ENCODE measurements at places on chromosomes 4 and X. TPM values are rescaled to one million over a fixed set of nuclear protein-coding genes. Genes with fewer than 3 reads are reported as not detected.

The SLC4A4 gene
- polyA plus RNA-seq, result 81.7 TPM

DNA sequence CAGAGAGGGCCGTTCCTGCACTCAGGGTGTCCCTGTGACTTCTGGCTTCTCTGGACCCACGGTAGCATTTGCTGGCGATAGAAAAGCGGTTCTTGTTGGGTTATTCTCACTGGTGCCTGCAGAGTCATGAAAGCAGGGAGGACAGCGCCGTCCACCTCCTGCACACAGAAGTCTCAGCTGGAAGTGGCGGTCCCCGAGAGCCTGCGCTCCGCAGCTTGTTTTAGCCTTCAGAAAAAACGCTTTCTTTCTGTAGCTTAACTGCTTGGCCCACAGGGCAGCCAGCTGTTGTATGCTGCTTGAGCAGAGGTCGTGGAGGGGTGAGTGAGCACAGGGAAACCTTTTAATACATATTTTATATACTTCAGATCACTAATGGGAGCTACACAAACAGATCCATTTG is 400.7 kb upstream of the FAT1 start:
- DNase-seq, result peak; percentile 37

The CLOCK gene
- 25.4 TPM for polyA plus RNA-seq

The ANXA3 gene
- polyA plus RNA-seq, result 55.0 TPM

DNA sequence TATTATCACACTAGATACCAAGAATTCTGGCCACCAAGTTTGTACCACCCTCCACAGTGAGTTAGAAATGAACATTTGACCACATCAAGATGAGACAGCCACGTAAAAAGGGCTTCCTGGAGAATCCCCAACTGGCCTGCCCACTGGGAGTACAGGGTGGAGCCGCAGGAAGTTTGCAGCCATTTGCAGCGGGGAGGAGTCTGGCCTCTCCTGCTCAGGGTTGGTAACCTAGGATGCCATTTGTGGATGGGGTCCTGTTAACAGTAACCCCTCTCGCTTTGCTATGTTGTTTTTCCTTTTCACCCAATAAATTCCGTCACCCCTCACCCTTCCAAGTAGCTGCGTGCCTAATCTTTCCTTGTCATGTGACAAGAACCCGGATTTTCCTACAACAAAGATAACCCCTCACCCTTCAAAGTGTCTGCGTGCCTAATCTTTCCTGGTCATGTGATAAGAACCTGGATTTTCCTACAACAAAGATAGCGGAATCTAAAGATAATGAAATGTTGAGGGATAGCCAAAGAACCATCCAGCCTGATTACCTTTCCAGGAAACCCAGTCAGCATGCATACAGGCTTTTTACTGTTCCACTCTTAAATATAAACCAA is 245.4 kb downstream of the NAF1 start:
- no peak for DNase-seq

The CRMP1 gene
- 69.3 TPM for polyA plus RNA-seq

The PDGFC gene
- polyA plus RNA-seq, result 82.7 TPM

DNA sequence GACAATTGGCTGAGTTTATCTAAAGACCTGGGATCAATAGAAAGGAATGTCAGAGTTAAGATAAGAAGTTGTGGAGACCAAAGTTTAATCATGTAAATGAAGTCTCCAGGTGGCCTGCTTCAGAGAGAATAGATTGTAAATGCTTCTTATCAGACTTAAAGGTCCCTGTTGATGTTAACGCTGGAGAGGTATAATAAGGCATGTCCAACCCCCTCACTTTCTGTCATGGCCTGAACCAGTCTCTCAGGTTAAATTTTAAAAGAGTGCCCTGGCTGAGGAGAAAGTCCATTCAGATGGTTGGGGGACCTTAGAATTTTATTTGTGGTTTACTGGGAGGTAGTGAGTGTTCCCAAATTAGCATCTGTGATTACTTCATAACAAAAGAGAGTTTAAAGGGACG is 86.7 kb downstream of the AKAP4 start:
- DNase-seq, result no peak

The QRFPR gene
- 1.5 TPM for polyA plus RNA-seq

The GK gene
- 136 TPM for polyA plus RNA-seq

DNA sequence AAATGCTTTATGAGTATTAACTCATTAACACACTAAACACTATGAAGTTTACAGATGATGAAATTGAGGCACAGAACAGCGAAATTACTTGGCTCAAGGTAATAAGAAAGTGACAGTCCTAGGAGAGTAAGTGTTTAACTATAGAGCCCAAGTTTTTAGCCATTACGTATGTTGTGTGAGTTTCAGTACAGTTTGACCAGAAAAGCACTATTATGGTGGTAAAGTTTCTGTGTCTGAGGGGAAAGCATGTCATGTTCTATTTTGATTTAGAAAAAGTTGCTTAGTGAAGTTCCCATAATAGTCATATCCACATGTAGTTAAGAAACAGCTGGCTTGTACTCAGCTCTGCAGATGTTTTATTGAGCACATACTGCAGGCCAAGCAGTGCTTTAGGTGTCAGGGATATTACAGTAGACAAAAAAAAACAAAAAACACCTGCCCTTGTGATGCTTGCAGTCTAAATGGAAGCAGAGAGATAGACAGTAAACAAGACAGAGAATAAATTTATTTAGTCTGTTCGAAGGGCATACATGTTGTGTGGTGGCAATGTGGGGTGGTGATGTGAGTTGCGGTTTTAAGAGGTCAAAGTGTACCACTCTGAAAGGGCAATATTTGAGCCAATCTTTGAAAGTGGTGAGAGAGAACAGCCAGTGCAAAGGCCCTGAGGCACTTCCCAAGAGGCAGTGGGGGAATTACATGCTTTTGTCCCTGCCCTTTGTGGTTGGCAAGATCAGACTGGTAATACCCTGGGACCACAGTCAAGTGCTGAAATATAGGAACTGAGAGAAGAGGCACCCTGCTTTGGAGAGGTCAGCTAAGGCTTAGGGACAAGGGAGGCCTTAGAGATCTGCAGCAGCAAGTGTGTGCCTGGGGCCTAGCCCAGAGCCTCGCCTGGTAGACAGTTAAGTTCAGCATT is 6.2 kb downstream of the TMEM131L start:
- no peak for DNase-seq

GRCh38 chrX:153746359-153746758 is 17.7 kb upstream of the PLXNB3 start:
- DNase-seq, result no peak

GRCh38 chrX:20452487-20452886 is 185.8 kb upstream of the RPS6KA3 start:
- DNase-seq, result no peak

The JCHAIN gene
- polyA plus RNA-seq, result 0.96 TPM

The TXK gene
- polyA plus RNA-seq, result 3.7 TPM

DNA sequence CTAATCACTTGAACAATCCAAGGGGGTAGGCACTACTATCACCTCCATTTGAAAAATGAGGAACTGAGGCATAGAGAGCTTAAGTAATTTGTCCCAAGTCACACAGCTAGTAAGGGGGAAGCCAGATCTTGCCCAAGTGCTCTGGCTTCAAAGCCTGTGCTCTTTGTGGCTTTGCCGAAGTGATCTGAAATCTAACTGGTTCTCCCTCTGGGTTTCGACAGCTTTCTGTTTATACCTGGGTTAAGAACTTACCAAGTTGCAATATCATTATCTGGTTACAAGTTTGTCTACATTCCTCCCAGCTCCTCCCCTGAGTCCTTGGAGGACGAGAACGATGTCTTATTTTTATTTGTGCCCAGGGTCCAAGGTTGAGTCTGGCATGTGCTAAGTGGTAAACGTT is 125.3 kb upstream of the RAI2 start:
- DNase-seq, result no peak

The SPANXA2 gene
- not detected for polyA plus RNA-seq

The CBR4 gene
- 56.7 TPM for polyA plus RNA-seq

The ARMCX1 gene
- polyA plus RNA-seq, result 49.1 TPM

The AMOT gene
- polyA plus RNA-seq, result 80.5 TPM

- no peak for DNase-seq
Observed at GRCh38 chrX:154720067-154720466, 30.8 kb downstream of the GAB3 start.
